Anterior cingulate cortex (tissue), 58 donors: ENCODE measurements at places on chromosomes 2 and 18.

DNA sequence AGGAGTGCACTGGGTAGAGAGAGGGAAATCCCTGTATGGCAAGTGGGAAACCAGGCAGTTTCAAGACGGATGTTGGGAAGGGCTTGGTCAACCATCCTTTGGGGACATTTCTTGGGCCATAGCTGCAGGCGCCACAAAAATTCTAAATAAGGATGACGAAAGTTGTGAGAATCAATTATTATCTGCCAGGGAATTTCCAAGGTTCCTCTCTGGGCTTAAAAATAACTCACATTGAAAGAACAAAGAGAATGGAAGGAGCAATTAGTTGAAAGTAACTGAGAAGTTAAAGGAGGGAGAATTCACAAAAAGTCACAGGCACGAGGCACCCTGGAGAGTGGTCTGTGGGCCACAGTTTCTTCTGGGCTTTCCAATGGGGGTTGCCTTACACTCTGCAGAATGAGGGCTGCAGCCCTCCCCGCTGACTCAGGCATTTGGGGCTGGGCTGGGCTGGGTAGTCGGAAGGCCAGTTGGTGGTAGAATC lies 195.7 kb downstream of the SMAD7 start:
- no peak for DNase-seq

- no peak for DNase-seq
Observed at GRCh38 chr2:166152064-166152463, 24.2 kb upstream of the SCN1A start.

GRCh38 chr18:24538414-24539264 lies 78.2 kb downstream of the HRH4 start:
- no peak for DNase-seq

GRCh38 chr2:231680992-231681852 lies 27.1 kb upstream of the PTMA start:
- DNase-seq = peak; percentile 40

DNA sequence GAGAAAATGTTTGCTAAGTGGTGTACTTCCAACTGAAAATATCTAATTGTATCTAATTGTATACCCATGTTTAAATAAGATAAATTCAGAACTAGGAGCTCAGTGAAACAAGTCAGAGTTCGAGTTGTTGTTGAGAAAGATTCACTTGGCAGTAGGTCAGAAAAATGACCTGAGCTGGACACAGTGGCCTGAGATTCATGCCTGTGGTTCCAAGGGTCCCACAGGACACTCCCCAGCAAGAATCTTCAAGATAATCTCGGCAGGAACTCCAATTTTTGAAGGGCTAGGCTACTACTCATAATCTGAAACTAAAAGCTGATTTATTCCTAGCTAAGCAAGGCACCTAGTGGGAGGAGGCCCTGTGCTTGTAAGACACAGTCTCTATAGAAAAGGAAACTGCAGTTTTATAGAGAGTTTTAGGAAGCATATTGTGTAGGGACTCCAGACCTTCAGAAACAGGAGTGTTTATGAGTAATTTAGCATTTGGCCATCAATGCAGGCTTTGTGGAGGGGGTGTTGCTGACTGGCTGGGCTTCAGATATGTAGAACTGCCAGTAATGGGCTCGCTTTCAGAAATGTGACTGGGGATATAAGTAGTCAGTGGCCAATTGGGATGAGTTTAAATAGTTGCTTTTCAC lies 43.2 kb downstream of the SP140 start:
- no peak for DNase-seq

GRCh38 chr2:11459816-11460215 lies 6.1 kb downstream of the E2F6 start:
- no peak for DNase-seq

GRCh38 chr18:21896732-21897336 lies 156.2 kb downstream of the MIB1 start:
- no peak for DNase-seq

GRCh38 chr2:217047209-217047608 lies 187.3 kb upstream of the TNP1 start:
- DNase-seq = no peak

DNA sequence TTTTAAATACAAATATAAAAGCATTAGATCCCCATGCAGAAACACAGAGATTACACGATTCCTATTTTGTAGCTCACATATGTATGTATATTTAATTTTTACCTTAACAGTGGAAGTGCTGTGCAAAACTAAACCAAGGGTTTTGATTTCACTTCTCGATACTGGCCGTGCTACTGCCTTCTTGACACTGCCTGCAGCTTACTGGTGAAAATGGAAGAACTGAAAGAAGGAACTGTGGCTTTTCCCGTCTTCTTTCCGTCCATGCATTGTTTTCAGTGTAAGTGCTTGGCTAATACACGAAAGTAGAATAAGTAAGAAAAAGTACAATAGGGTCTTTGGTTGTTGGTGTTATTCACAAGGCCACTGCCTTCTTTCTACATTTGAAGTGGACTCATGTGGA lies 129.5 kb downstream of the NDUFA10 start:
- DNase-seq = no peak

GRCh38 chr2:5070257-5070656 lies 621.9 kb upstream of the SOX11 start:
- no peak for DNase-seq

GRCh38 chr2:78476619-78477229 lies 548.8 kb upstream of the REG3G start:
- DNase-seq = no peak

GRCh38 chr2:10935366-10935918 lies 23.7 kb downstream of the KCNF1 start:
- DNase-seq = no peak

GRCh38 chr2:57217013-57217412 lies 829.6 kb upstream of the VRK2 start:
- no peak for DNase-seq

DNA sequence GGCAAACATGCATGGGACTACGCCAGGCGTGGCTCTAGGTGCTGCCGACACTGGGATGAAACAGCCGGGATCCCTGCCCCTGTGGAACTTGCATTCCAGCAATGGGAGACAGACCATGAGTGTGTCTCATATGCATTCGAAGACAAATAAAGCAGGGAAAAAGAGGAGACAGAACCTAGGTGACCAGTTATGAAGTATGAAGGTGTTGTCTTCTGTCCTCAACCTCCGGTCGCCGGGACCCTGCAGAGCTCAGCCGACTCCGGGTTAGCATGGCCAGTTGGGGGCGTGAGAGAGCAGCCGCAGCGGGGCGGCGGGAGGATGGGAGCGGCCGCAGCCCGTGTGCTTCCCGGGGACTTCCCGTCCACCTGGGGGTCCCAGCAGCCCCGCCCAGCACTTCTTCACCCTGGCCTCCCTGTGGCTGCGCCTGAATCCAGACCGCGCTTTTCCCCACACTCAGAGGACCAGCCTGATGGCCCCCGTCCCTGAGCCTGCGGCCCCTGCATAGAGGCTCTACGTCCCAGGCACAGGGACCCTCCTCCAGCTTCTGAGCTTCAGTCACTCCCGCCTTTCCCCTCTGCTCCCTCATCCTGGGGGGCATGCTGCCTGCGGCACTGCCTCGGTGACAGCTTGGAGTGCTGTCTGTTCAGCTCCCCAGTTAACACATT lies 11.4 kb downstream of the ID2 start:
- no peak for DNase-seq

GRCh38 chr2:83725735-83726134 lies 733.3 kb downstream of the SUCLG1 start:
- DNase-seq = no peak

DNA sequence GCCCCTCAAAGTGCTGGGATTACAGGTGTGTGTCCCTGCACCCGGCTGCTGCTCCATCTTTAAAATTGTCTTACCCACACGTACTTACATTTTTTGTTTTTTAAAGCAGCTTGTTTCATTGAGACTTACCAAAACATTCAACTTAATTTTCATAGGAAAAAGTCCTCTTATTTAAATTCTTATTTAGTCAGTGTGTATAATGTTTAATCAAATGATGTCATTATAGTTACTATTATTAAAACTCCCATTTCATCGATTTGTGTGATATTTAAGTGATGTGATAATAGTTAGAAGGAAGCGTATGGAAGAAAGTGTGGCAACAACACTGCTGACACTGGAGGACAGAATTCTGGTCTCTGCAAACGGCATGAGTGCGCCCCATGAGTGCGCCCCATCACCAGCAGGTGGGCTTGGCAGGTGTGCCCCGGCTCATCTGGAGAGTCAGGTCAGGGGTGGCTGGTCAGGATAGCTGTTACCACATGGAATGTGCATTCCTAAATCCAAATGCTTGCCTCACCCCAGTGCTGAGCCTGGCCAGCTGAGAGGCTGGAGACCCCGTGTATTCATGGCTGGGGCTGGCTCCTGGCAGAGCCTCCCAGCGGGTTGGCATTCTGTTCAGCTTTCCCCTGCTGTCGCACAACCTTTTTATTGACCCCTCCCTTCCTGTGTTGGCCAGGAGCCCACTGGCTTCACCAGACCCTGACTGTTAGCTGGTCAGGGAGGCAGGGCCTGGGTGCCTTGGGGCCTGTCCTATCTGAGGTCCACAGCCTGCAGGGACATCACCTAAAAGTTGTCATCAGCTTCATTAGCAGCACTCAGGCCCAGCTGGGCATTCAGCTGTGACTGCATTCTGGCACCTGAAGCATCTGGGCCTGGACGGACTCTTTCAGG lies 79.7 kb downstream of the AGAP1 start:
- DNase-seq = no peak

- DNase-seq = no peak
Observed at GRCh38 chr2:46555011-46555410, 75.6 kb downstream of the TMEM247 start.

DNA sequence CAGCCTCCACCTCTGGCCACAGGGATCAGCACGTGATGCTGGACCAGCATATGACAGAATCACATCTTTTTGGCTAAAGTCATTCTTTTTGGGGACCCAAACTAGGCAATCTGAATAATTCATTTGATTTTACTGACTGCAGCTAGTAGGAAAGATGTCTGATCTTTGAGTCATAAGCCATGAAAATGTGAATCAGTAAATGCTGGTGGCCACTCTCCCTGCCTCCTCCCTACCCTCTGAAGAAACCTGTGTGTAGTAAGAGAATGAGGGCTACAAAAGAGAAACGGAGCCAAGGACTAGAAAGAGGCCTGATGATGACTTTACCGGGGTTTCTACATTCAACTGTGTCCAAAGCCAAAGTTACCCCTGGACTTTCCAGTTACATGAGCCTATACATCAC lies 10.1 kb upstream of the LRPPRC start:
- no peak for DNase-seq

- no peak for DNase-seq
Observed at GRCh38 chr2:25373269-25373981, 31.7 kb upstream of the DNMT3A start.

GRCh38 chr18:56662063-56662408 lies 10.9 kb downstream of the WDR7 start:
- no peak for DNase-seq

DNA sequence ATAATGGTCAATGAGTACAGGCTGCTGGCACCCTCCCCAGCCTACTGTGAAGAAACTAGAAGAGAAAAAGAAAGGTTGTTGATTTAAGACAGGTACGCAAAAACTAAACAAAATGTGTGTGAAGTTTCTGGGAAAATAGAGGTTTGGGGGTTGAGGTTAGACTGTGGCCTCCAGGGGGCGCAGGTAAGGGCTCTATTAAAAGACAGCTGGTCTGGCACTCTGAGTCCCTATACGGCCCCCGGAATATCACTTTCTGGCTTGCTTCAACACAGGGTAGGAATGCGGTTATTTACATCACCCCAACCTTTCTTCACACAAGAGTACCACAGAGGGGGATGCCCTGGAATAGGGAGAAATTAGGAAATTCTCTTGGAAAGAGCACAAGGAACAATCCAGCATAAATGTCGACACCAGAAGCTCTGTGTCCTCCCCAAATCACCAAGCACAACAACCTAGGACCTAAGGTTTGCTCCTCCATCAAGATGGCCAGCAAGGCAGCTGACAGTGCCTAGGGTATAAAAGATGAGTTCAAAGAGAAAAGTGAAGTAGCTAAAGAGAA lies 480.8 kb upstream of the KLHL29 start:
- DNase-seq = no peak

DNA sequence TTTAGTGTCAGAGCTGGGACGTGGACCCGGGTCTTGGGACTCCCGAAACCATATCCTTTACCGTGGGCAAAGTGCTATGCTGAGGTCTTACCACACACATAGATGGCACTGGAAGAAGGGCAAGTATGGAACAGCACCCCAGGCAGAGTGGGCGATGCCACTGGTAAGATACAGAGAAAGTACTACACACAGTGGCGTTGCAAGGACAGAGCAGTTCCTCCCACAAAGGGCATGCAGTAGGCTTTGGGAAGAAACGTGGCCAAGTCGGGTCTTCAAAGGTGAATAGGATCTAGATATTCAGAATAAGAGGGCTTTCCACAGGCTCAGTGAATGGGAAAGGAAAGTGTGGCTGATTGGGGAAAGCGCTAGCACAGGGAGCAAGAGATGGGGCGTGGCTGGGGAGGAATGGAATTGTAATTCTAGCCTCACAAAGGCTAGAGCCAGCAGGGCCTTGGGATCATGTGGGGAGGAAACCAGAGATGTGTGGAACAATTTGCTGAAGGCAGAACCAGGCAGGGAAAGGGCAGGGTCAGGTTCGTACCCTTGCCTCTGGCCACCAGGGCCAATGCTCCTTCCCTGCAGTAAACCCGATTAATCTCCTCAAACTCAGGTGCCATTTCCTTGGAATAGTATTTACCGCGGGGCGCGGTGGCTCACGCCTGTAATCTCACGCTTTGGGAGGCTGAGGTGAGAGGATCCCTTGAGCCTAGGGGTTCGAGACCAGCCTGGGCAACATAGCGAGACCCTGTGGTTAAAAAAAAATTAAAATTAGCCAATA lies 36.0 kb downstream of the PCBP1 start:
- DNase-seq = no peak

DNA sequence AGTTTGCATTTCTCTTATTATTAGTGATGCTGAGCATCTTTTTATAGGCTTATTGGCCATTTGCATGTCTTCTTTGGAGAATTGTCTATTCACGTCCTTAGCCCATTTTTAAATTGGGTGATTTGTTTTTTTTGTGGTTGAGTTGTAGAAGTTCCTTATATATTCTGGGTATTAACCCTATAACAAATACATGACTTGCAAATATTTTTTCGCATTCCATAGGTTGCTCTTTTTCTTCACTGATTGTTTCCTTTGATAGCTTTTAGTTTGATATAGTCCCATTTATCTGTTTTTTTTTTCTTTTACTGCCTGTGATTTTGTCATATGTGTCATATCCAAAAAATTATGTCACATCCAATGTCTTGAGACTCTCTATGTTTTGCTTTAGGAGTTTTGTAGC lies 243.6 kb downstream of the GPD2 start:
- no peak for DNase-seq
